ENCODE measurements at places on chromosomes 4 and X.
A peak's percentile ranks its signal among the peaks of the same experiment; 100 is the strongest.

DNA sequence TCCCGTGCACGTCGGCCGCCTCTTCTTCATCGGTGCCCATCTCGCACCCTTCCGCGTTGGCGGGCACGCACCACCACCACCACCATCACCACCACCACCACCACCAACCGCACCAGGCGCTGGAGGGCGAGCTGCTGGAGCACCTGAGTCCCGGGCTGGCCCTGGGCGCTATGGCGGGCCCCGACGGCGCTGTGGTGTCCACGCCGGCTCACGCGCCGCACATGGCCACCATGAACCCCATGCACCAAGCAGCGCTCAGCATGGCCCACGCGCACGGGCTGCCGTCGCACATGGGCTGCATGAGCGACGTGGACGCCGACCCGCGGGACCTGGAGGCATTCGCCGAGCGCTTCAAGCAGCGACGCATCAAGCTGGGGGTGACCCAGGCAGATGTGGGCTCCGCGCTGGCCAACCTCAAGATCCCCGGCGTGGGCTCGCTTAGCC, 1.4 kb downstream of the POU4F2 start:
- no peak for DNase-seq

DNA sequence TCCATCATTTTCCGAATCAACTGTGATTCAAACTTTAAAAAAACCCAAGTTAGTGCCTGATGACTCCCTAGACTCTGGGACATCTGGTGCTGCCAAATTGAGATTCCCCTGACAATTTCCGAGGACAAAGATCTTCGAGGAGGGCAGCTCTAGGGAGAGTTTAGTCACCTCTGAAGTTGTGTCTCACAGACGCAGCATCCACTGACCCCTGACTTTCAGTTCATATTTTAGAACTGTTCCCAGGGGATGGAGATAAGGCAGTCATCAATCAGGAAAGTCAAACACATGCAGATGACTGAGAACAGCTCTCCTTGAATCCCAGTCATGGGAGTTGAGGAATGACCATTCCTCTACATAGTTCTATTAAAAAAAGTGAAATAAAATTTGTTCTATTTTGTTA, 643.9 kb downstream of the TRIML1 start:
- no peak for DNase-seq

- no peak for DNase-seq
Measured at GRCh38 chr4:145859426-145859825, 79.2 kb downstream of the ZNF827 start.

GRCh38 chr4:71184195-71184781, 154.5 kb upstream of the SLC4A4 start:
- DNase-seq: peak; percentile 41

DNA sequence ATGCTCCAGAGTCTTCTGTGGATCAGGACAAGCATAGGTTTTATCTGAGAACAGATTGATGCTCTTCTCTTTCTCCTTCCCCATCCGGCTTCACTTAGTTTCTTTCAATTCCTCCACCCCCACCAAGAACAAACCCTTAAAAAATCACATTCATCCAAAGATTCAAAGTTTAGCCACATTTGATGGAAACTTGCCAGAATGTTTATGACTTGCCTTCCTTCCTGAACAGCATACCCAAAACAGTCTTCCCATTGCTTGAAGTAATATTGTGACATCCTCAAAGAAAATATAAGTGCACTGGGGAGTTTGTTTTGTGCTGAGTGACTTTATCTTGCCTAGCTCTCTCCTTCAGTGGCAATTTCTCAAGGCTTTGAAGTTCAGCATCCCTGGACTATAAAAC, 83.0 kb downstream of the MAGEB17 start:
- DNase-seq: no peak

GRCh38 chr4:112647785-112648184, 10.8 kb downstream of the LARP7 start:
- no peak for DNase-seq

- DNase-seq: no peak
Measured at GRCh38 chrX:137401092-137401491, 164.8 kb upstream of the ZIC3 start.

- no peak for DNase-seq
Measured at GRCh38 chr4:94605241-94605805, 152.4 kb upstream of the BMPR1B start.

- no peak for DNase-seq
Measured at GRCh38 chr4:39521253-39521919, 5.9 kb downstream of the UGDH start.

DNA sequence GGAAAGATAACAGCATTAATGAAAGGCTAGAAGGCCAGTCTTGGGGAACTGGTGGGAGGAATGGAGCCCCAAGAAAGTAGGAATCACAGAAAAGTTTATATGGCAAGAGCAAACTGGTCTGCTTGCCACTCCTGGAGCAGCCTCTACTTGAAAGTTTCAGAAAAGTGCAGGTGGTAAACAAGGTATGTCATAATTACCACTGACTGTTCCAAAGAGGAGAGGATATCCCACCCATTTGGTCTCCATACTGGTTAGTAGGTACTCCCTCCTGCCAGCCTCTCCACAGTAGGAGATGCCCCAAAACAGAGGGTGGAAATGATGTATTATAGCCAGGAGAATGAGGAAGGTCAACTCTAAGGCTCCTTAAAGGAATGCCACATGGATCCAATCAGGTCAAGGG, 145.1 kb downstream of the INPP4B start:
- no peak for DNase-seq

DNA sequence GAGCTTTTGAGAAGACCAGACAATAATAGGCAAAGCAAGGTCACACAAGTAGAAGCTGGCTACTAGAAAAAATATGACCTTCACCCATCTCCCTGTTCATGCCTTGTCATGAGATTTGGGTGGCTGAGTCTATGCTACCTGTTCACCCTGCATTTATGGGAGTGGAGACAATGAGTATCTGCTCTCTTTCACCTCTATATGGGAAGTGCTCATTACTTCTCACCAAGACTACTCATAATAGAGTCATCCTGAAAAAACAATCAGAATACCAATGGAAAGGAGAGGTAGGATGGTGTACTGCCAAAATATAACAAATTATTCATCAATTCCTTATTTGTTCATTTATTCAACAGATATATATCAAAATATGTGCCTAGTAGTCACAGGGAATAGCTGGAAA, 921.8 kb upstream of the INTU start:
- DNase-seq: no peak

DNA sequence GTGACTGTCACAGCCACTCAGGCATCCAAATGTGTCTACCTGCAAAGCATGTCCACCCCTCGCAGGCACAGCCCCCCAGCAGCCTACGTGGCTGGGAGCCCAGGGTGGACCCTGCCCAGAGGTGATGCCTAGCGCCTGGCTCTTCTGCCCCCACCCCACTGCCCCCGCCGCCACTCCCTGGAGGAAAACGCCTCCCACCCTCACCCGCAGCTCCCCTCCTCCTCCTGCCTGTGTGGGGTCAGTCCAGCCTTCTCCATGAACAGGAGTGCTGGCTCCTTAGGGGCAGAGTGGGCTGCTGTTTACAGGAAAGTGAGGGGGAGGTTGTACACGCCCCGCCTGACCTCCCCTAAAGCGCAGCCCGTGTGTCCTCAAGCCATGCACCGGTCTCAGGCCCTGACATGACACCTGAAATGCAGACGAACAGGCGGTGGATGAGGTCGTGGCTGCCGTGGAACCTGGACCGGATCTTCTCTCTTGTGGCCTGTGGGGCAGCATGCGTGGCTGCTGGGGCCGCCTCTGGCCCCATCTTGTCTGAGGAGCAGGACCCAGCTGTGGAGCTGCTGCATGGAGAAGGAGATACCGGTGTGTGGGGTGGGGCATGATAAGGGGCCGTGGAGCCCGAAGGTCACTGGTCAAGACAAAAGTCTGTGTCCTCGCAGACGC, 11.9 kb upstream of the MXD4 start:
- DNase-seq: no peak

GRCh38 chr4:71123951-71124350, 130.5 kb downstream of the DCK start:
- DNase-seq: no peak

GRCh38 chr4:5710065-5710960, 688 bp upstream of the EVC start:
- no peak for DNase-seq

GRCh38 chr4:39933671-39934590, 43.8 kb downstream of the PDS5A start:
- DNase-seq: no peak

GRCh38 chr4:8399298-8399697, 41.2 kb downstream of the ACOX3 start:
- no peak for DNase-seq

GRCh38 chr4:76147454-76148141, 599 bp downstream of the NUP54 start:
- DNase-seq: no peak

- no peak for DNase-seq
Measured at GRCh38 chr4:26022346-26023202, 108.6 kb downstream of the SMIM20 start.

- no peak for DNase-seq
Measured at GRCh38 chr4:173212379-173212778, 43.8 kb downstream of the GALNT7 start.

GRCh38 chr4:56681158-56681852, at the start of gene HOPX:
Gene HOPX (minus strand): TSS chr4:56681296. CDS start chr4:56657816, 23,480 bp downstream.
- DNase-seq: peak; percentile 31

DNA sequence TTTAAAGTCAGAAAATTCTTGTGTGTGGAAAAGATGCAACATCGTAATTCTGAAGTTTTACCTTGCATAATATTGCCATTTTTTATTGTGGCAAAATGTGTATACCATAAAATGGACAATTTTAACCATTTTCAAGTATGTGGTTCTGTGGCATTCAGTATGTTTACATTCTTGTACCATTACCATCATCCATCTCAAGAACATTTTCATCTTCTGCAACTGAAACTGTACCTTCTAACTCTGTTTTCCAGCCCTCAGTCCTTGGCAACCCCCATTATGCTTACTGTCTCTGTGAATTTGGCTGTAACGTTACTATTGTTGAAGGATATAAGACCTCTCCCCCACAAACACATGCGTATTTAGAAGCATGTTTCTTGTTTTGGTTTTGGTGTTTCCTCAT, 123.2 kb downstream of the BMPR1B start:
- DNase-seq: no peak

- DNase-seq: no peak
Measured at GRCh38 chr4:73788411-73788810, 48.0 kb downstream of the CXCL8 start.

- peak; percentile 79 for DNase-seq
Measured at GRCh38 chr4:108166441-108167315, 2.1 kb downstream of the LEF1 start.

DNA sequence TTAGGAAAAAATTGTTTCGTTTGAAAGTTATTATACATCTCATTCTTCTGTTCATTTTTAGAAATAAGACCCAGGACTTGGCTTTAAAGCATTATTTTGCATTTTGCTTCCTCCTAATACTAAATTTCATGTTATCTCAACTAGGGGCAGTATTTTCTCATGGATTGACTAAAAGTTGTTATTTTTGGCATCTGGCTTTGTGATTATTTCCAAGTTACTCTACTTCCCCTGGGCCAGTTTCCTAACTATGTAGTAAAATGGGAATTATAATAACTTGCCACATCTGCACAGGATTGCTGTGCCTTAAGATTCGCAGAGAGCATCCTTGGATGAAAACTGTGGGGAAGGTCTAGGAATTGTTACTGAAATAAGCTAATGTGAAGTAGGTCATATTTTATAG, 3.0 kb downstream of the RBPJ start:
- no peak for DNase-seq

DNA sequence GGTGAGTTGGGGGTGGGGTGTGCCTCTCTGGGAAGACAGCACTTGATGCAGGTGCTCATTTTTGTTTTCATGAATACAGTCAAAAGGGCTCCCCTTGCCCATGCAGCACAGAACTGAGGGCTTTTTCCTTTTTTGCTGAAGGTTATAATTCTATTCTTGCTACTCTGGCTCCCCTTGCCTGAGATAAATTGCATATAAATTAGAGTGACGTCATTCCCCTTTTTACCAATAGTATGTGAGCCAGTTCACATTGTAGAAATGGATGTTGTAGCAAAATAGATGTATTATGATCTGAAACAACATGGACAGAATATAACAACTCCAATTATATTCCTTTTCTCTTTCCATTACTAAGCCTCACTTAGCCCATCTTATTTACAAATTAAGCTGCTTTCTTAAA, 28.4 kb downstream of the CXorf58 start:
- DNase-seq: no peak

All from CD4-positive, alpha-beta T cell treated with Interleukin-17A for 4 hours (primary cell).